ENCODE measurements at places on chromosomes 7 and 10.
A peak's percentile ranks its signal among the peaks of the same experiment; 100 is the strongest.

DNA sequence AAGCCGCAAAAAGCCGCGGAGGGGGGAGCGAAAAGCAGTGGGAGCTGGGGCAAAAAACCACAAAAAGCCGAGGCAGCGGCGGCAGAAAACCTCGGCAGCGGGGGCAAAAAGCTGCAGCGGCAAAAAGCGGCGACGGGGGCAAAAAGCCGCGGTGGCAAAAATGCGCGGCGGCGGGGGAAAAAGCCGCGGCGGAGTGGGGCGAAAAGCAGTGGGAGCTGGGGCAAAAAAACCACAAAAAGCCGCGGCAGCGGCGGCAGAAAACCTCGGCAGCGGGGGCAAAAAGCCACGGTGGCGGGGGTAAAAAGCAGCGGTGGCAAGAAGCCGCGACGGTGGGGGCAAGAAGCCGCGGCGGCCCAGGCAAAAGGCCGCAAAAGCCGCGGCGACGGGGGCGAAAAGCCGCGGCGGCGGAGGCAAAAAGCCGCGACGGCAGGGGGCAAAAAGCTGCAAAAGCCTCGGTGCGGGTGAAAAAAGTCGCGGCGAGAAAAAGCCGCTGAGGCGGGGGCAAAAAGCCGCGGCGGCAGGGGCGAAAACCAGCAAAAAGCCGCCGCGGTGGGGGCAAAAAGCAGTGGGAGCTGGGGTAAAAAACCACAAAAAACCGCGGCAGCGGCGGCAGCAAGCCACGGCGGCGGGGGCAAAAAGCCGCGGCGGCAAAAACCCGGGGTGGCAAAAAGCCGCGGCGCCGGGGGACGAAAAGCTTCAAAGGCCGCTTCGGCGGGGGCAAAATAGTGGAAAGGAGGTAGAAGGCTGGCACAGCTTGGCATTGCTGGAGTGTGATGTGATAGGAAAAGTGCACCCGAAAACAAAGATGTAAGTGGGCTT is 135.9 kb downstream of the ZNF92 start:
- H3K36me3 ChIP-seq = no peaks in the 10 kb centered on the region
- no peaks in the 10 kb centered on the region for H3K4me1 ChIP-seq
- H3K27ac ChIP-seq = no peak overlapping the region
- H3K4me3 ChIP-seq = peak overlapping the region; percentile 40

- peak; percentile 78 for DNase-seq
- no peak overlapping the region for H3K27ac ChIP-seq
- H3K36me3 ChIP-seq = no peaks in the 10 kb centered on the region
- H3K27me3 ChIP-seq = no peaks in the 10 kb centered on the region
- H3K4me1 ChIP-seq = no peaks in the 10 kb centered on the region
- no peak overlapping the region for H3K4me3 ChIP-seq
Measured at GRCh38 chr7:129607471-129608120, 3.9 kb upstream of the NRF1 start.

DNA sequence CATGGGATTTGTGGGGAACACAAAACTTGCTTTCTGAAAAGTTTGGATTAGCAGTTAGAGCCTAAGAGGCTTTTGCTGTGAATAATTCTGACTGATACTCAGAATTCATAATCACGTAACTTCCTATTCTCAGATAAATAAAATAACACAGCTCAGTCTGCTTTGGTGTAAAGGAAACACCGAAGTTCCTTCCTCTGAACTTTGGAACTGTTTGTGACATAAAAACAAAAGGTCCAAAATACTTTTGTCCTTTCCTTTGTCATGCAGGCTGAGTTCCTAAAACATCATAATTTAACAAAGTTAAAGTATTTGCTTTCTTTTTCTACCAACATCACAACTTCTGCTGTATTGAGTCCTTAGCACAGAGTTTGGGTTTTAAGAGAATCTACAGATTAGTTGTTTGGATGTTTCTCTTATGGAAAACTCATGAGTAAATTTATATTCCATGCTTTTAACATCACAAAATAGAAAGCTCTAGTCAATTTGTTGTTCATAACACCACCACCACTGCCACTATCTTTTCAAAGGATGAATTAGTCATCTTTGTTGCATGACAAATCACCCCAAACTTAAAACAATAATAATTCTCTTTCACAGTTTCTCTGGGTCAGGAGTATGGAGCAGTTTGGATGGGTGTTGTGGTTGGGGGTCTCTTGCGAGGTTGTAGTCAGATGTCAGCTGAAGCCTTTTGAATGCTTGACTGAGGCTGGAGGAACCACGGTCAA is 123.4 kb downstream of the REEP3 start:
- no peaks in the 10 kb centered on the region for H3K27me3 ChIP-seq
- H3K4me3 ChIP-seq = no peak overlapping the region
- H3K36me3 ChIP-seq = no peaks in the 10 kb centered on the region
- no peaks in the 10 kb centered on the region for H3K4me1 ChIP-seq
- no peak for DNase-seq

- no peak overlapping the region for H3K4me3 ChIP-seq
- H3K27me3 ChIP-seq = no peaks in the 10 kb centered on the region
- no peak overlapping the region for H3K27ac ChIP-seq
- peaks cover 18% of the 10 kb centered on the region for H3K4me1 ChIP-seq
- H3K36me3 ChIP-seq = no peaks in the 10 kb centered on the region
Measured at GRCh38 chr7:43296306-43296705, 183.9 kb downstream of the HECW1 start.

DNA sequence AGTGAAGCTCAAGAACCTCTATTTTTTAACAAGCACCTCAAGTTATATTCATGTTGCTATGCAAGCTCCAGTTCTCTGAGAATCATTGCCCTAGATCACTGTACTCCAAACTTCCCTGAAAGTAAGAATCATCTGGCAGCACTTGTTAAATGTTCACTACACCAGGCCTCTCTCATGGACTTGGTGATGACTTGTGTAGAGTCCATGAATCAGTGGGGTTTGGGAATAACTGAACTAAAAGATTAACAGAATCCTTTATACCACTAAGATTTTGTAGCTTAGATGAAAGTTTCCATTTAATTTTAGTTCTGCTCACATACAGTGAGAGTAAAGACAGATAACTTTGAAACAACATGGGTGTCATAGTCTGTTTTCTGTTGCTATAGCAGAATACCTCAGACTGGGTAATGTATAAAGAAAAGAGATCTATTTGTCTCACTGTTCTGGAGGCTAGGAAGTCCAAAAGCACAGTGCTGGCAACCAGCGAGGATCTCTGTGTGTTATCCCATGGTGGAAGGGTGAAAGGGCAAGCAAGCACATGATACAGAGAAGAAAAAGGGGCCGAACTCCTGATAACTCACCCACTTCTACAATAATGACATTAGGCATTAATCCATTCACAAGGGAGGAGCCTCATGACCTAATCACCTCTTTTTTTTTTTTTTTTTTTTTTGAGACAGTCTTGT is 27.9 kb upstream of the AOAH start:
- no peak overlapping the region for H3K4me3 ChIP-seq
- H3K36me3 ChIP-seq = no peaks in the 10 kb centered on the region
- H3K27ac ChIP-seq = no peak overlapping the region
- no peaks in the 10 kb centered on the region for H3K27me3 ChIP-seq
- H3K4me1 ChIP-seq = no peaks in the 10 kb centered on the region

GRCh38 chr7:27097686-27098577 is 2.1 kb upstream of the HOXA1 start:
- H3K4me3 ChIP-seq = no peak overlapping the region
- no peaks in the 10 kb centered on the region for H3K36me3 ChIP-seq
- H3K4me1 ChIP-seq = peaks cover 10% of the 10 kb centered on the region
- peak; percentile 72 for DNase-seq

DNA sequence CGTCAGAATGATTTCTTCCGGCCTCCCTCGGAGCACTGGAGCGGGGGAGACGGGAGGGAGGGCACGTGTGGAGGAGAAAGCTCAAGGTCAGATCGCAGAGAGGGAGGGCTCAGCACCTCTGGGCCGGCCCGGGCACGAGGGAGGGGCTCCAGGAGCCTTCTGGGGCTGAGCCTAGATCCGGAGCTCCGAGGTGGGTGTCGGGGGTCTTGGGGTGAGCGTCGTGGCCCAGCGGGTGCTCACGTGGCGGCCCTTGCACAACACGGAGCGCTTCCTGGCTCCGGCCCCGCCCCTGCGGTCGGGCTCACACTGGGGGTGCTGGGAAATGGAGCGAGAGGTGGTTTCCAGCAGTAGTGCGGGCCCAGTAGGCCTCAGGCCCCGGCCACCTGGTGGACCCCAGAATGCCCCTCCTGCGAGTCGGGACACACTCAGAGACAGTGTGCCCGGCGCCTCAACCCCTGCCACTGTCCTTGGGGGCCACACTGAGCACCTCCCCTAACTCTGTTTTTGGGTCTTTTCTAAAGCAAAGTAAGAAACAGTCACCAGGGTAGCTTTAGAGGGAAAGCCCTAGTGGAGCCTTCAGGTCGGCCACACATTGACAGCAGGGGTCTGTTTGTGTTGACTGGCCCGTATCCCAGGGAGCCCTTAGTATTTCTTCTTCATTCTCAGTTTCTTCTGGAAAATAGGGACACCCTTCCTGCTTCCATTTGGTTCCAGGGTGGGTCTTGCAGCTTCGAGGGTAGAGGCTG is 798 bp downstream of the PPIF start:
- H3K27ac ChIP-seq = no peak overlapping the region
- H3K4me1 ChIP-seq = peaks cover 7% of the 10 kb centered on the region
- peak; percentile 64 for DNase-seq
- H3K27me3 ChIP-seq = no peaks in the 10 kb centered on the region

- no peak for DNase-seq
- H3K27me3 ChIP-seq = no peaks in the 10 kb centered on the region
- peaks cover 3% of the 10 kb centered on the region for H3K4me1 ChIP-seq
- no peak overlapping the region for H3K27ac ChIP-seq
- H3K36me3 ChIP-seq = no peaks in the 10 kb centered on the region
- H3K4me3 ChIP-seq = no peak overlapping the region
Measured at GRCh38 chr7:95863623-95864022, 91.3 kb downstream of the DYNC1I1 start.

GRCh38 chr7:70455925-70456324 is 676.0 kb upstream of the GALNT17 start:
- H3K36me3 ChIP-seq = no peaks in the 10 kb centered on the region
- no peak for DNase-seq
- H3K4me1 ChIP-seq = no peaks in the 10 kb centered on the region

- H3K27me3 ChIP-seq = no peaks in the 10 kb centered on the region
- DNase-seq = no peak
- no peaks in the 10 kb centered on the region for H3K4me1 ChIP-seq
- H3K27ac ChIP-seq = no peak overlapping the region
Measured at GRCh38 chr7:156062286-156062685, 250.0 kb upstream of the SHH start.

GRCh38 chr10:82252081-82252480 is 377.1 kb downstream of the NRG3 start:
- no peaks in the 10 kb centered on the region for H3K27me3 ChIP-seq
- no peak overlapping the region for H3K27ac ChIP-seq
- no peak for DNase-seq
- H3K36me3 ChIP-seq = no peaks in the 10 kb centered on the region
- H3K4me3 ChIP-seq = no peak overlapping the region

DNA sequence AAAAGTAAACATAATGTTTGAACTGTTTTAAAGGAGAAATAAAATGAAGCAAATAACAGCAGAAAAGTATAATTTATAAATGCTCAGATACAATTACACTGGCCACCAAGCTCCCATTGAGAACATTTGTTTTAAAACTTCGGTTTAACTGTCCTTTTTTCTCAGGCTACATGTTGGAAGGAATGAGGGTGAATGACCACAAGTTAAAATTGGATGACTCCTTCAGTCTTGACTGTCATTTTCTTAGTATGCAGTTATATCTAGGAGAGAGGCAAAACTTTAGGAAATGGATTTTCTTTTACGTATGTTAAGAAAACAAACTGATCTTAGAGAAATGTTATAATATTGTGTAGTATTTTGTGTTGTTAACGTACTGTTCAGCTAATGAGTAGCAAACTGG is 5.0 kb downstream of the TRIM24 start:
- no peaks in the 10 kb centered on the region for H3K27me3 ChIP-seq
- peak overlapping the region; percentile 53 for H3K4me3 ChIP-seq
- no peak for DNase-seq
- no peak overlapping the region for H3K27ac ChIP-seq
- no peaks in the 10 kb centered on the region for H3K4me1 ChIP-seq

GRCh38 chr7:80686576-80686975 is 48.1 kb downstream of the CD36 start:
- no peak overlapping the region for H3K4me3 ChIP-seq
- H3K4me1 ChIP-seq = no peaks in the 10 kb centered on the region
- H3K36me3 ChIP-seq = no peaks in the 10 kb centered on the region
- H3K27ac ChIP-seq = no peak overlapping the region
- no peak for DNase-seq

DNA sequence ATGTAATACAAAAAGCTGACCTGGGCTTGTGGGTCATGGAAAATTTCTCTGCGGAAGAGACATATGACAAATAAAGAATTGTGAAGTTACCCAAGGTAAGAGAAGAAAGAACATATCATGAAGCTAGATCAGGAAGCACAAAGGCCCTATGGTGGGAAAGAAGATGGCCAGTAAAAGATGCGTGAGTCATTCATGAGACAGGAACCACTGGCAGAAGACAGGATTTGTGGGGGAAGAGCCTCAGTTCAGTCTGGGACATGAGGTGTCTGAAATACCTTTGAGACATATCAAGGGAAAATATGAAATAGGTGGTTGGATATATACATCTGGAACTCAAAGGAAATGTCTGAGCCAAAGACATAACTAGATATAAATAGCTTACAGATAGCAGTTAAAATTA is 27.7 kb upstream of the AMPH start:
- no peak overlapping the region for H3K4me3 ChIP-seq
- no peak for DNase-seq
- no peaks in the 10 kb centered on the region for H3K36me3 ChIP-seq
- no peaks in the 10 kb centered on the region for H3K4me1 ChIP-seq

- H3K36me3 ChIP-seq = no peaks in the 10 kb centered on the region
- H3K27ac ChIP-seq = no peak overlapping the region
- no peak overlapping the region for H3K4me3 ChIP-seq
- no peak for DNase-seq
- no peaks in the 10 kb centered on the region for H3K27me3 ChIP-seq
Measured at GRCh38 chr10:87860156-87860795, 3.1 kb downstream of the KLLN start.

DNA sequence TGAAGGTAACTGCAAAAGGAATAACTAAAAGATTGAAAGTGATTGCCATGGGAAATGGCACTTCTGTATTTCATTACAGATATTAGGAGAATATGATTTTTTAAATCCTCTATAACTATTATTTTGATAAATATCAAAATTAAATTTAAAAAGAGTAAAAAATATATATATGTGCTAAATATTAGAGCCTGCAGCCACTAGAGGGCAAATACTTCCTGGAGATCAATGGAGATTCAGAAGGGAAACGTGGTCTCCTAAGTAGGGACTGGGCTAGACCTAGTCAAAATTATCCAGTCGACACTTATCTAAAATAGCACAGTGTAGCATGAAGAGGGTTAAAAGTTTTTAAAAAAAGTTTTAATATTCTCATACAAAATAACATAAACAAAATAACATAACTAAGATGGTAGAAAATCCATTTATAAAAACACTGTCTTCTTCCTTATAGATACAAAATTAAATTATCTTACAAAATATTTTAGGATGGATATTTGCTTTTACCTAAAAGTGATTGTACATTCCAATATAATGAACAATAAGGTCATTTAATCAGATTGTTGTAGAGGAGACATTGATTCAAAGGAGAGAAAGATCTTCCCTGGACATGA is 434.3 kb downstream of the MDFIC start:
- no peak overlapping the region for H3K4me3 ChIP-seq
- no peaks in the 10 kb centered on the region for H3K36me3 ChIP-seq
- DNase-seq = no peak
- no peaks in the 10 kb centered on the region for H3K27me3 ChIP-seq
